Activated CD8-positive, alpha-beta memory T cell treated with anti-CD3 and anti-CD28 coated beads for 48 hours (primary cell): ENCODE measurements at places on chromosomes 16 and 17.

GRCh38 chr16:85967111-85967510, 68.1 kb downstream of the IRF8 start:
- DNase-seq: no peak

- DNase-seq: no peak
These were observed 16.9 kb downstream of the LIMD2 start for GRCh38 chr17:63682981-63683380.

- no peak for DNase-seq
These were observed 4.4 kb downstream of the XPO6 start for GRCh38 chr16:28207399-28207798.

GRCh38 chr16:68286153-68287074, 22.1 kb downstream of the SLC7A6 start:
- DNase-seq: no peak

- no peak for DNase-seq
These were observed 755 bp downstream of the PIEZO1 start for GRCh38 chr16:88784074-88784855.

DNA sequence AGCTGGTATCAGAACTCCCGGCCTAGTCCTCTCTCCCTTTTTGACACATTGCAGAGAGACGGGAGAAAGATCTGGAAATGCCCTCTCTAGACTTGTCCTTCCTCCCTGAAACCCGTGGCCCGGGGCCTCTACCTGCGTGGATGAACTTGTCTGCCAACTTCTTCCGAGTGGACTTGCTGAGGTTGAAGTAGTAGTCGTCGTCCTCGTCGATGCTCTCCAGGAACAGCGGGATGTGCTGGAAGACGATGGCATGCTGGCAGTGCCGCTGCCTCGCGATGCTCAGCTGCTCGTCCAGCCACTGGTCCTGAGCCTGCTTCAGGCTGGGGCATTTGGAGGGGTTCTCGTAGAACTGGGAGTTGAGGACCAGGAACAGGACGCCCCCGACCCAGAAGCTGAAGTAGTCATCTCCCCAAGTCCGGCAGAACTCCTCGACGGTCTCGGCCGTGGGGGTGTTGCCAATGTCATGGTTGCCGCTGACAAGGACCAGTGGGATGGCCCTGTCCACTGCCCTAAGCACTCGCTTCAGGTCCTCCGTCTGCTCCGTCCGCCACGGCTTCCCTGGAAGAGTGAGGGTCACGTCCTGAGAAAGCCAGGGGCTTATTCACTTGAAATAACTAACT, 99.1 kb downstream of the CPPED1 start:
- no peak for DNase-seq

DNA sequence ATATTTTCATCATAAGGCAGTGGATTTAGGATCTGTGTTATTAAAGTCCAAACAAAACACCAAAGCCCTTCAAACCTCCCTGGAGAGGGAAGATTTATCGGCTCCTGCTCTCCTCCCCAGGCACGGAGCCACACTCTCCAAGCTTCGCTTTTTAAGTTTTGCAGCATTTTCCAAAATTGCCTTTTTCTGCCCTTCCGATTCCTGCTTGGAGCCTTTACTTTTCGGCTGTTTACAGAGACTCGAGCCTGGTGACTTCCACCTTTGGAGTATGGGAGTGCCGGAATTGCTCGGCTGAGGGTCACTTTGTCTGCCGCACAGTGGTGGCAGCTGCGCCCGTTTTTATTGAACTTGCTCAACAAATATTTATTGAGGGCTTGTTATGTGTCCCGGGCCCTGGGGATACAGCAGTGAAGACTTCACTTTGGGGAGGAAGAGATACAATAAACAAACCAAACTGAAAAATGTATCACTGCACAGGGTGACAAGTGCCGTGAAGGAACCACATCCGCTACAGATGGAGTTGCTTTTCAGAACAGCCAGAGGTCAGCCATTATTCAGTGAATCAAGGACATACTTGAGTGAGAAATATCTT, 185.5 kb downstream of the NTN1 start:
- no peak for DNase-seq
